ENCODE measurements at places on chromosomes 11 and 22. TPM values are rescaled to one million over a fixed set of nuclear protein-coding genes. Genes with fewer than 3 reads are reported as not detected.

DNA sequence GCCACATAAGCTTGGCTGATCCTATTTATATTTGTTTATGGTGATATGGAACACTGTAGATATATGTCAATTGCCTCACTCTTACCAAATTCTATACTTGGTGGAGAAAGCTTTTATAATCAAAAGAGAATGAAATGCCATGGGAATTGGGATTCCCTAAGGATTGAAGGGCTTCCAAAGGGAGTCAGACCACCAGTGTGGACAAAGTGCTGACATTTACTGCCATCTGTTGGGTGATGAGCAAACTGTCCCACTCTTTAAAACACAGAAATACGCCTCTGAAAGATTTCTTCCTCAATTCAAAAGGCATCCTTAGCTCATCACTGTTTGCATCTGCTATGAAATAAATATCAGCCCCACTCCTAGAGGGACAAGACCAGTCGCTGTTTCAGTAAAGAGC is 7.1 kb downstream of the SLC1A2 start:
- DNase-seq, result no peak

GRCh38 chr11:124778281-124778680 is 16.2 kb upstream of the ESAM start:
- no peak for DNase-seq

- DNase-seq, result peak; percentile 99
Measured at GRCh38 chr11:82901165-82901921, at the start of gene DDIAS. Gene DDIAS, plus strand, starts transcription at chr11:82901736. Its CDS starts 13,003 bp downstream, at chr11:82914739.

DNA sequence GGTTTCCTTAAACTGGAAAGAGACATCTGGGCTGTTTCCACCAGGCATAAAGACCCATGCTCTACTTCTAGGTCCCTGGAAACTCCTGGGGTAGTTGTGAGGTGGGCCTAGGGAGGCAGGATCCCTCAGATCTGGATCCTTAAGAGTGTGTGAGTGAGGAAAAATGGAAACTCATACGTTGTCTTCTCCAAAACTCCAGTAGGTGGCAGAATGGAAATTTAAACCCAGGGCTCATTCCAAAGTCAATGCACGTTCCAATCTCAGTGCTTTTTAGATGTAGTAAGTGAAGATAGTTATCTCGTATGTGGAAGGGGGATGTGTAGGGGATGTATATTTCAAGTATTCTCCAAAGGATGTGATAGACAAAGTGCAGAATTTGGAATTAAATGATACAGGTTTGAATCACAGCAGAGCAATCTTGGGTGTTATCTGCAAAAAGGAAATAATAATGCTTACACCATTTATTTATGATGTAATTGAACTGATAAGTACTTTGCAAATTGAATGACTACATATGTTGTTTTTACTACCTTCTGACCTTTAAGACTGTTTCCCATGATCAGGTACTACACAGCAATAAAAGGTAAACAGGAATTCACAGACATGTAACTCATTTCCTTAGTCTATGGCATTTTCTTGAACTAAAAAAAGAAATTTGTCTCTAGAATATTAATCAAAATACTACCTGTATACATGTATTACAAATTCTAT is 13.1 kb upstream of the MMP1 start:
- DNase-seq, result no peak

DNA sequence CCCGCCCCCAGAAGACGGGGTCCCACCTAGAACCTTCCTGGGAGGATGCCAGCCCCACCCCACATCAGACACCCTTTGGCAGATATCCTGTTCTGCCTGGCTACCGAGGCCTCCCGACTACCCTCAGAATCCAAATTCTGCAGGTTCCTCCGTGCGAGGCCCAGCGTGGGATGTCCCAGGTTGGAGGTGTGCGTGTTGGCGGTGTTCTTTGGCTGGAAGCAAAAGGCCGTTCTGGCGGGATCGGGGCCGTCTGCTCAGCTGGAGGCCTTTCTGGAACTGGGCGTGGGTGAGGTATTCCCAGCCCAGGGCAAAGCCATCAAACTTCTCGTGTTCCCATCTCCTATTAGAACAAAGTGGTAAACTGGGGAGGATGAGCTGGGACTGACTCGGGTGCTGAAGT is 32.6 kb downstream of the NUP50 start:
- DNase-seq, result no peak

DNA sequence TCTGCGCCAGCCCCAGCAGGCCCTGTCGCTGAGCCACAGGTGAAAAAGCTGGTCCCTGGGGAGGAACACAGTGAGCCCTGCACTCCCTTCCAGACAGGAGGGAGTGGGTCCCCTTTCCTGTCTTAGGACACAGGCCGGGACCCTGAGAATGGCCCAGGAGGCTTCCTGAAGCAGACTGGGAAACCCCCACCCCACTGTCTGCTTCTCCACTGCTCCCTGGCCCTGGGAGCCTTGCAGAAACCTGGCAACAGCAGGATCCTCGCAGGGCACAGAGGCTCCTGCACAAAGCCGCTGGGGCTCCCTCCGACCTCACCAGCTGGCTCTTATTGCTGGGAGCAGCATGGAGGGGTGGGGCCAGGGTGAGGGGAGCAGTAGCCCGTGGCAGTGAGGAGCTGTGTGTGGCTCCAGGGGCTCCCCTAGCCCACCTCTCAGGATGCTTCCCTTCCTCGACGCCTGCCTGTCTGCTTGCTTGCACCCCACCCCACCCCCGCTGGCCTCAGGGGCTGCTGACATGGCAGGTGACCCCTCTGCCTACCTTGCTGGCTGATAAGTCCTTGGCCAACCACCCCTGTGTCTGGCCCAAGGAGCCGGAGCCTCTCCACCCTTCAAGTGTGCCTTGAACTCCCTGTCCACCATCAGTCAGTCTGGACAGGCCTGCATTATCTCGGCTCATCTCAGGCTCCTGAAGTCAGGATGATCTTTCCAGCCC is 72.1 kb upstream of the KCNQ1OT1 start:
- DNase-seq, result no peak

Gene CREB3L1
- total RNA-seq, result not detected

Gene LDHAL6A
- total RNA-seq, result not detected

GRCh38 chr11:10456519-10456918 is 1.5 kb downstream of the AMPD3 start:
- DNase-seq, result no peak

Gene OTOG
- not detected for total RNA-seq

DNA sequence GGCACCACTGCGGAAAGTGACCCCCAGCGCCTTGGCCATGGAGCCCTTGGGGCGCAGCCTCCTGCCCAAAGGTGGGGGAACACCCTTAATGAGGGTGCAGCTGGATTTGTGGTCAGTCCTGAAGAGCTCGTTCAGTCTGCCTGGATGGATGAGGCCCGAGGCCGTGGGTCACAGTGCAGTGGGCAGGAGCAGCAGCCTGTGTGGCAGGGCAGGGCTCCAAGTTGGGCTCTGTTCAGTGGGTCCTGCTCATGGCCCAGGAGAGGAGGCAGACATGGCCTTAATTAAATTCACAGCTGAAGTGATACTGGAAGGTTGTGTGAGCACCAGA is 33.3 kb downstream of the FAM83F start:
- DNase-seq, result no peak

DNA sequence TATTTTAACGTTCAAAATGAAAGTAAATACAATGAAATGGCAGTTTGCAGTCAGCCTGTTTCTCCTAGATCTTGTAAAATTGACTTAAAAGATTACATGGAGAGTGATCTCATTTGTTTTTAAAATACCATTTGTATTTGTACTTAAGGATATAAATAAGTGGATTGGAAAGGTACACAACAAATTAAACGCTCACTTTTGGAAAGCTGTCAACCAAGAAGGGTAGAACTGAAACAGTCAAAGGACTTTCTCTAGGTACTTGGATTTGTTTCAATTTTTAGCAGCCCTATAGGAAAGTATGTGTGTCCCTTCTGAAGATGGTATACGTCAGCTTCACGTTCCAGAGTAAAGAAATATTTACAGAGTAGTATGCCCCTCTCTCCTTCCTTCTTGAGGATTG is 7.3 kb downstream of the TBRG1 start:
- no peak for DNase-seq

- DNase-seq, result no peak
Measured at GRCh38 chr22:35381424-35382009, 621 bp downstream of the HMOX1 start.

Gene USH1C
- total RNA-seq, result not detected

DNA sequence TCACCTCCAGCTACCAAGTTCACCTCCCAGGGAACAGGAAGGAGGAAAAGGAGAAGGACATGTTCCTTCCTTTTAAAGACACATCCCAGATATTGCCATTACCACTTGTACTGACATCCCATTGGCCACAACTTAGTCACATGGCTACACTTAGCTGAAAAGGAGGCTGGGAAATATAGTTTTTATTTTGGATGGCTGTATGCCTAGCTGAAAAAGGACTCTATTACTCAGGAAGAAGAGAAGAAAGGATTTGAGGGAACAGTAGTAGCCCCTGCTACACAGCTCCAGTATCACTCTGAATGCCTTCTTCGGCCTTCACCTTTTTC is 2.1 kb upstream of the APOA5 start:
- DNase-seq, result no peak

DNA sequence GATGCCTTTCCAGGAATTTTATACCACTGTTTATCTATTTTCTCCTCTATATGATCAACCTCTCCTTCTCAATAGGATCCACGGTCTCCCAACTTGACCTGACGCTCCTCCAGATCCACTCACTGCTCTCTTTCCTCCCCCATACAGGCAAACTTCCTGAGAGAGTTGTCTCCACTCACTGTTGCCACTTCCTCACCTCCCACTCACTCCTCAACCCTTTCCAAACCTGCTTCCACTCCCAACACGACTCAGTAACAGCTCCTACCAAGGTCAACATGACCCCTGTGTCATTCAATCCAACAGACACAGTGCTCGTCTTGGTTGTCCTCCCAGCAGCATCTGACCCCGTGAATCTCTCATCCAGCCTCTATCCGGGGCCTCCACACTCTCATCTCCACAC is 3.1 kb downstream of the APBB1 start:
- no peak for DNase-seq

GRCh38 chr22:27111796-27112672 is 454.6 kb downstream of the MIAT start:
- no peak for DNase-seq

- DNase-seq, result no peak
Measured at GRCh38 chr11:72524711-72525110, 90.4 kb upstream of the CLPB start.

All from CD4-positive, CD25-positive, alpha-beta regulatory T cell (primary cell).